SK-N-SH (cell line): ENCODE measurements at places on chromosomes 2 and 18. TPM values are rescaled to one million over a fixed set of nuclear protein-coding genes. Genes with fewer than 3 reads are reported as not detected.

Gene SNTG2
- not detected in 2 replicates for polyA plus RNA-seq

Gene FHOD3
- polyA plus RNA-seq, result 10.9 and 11.6 TPM in 2 replicates

Gene AQP12B
- not detected in 2 replicates for polyA plus RNA-seq

Gene ADGRF3
- 0.10 and 0.31 TPM in 2 replicates for polyA plus RNA-seq

Gene DSC2
- not detected in 2 replicates for polyA plus RNA-seq

Gene C2orf80
- not detected in 2 replicates for polyA plus RNA-seq

Gene CHRND
- polyA plus RNA-seq, result 0.12 TPM in 1 of 2 replicates, not detected in the other

Gene GMCL1
- 5.3 and 6.2 TPM in 2 replicates for polyA plus RNA-seq
